ENCODE measurements at places on chromosomes 13 and 19.

DNA sequence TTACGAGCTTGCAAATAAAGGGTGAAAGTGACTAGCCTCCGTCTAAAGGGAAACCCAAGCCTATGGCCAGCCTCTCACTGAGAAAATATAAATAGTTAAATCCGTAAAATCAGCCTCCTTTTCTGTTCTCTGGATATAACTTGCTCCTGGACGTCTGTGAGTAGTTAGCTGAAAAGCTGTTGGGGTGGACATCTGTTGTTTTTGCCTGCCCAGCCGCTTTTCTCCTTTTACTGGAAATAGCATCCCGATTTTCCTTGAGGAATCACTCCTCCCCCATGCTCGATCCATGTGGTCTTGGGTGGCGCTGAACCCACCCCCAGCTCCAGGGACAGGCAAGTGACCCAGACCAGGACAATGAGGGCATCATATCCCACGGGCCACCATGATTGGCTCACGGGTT, 291.5 kb upstream of the ZNF507 start:
- no peak for DNase-seq

- DNase-seq, result no peak
Observed at GRCh38 chr13:28451482-28452217, 43.3 kb downstream of the FLT1 start.

DNA sequence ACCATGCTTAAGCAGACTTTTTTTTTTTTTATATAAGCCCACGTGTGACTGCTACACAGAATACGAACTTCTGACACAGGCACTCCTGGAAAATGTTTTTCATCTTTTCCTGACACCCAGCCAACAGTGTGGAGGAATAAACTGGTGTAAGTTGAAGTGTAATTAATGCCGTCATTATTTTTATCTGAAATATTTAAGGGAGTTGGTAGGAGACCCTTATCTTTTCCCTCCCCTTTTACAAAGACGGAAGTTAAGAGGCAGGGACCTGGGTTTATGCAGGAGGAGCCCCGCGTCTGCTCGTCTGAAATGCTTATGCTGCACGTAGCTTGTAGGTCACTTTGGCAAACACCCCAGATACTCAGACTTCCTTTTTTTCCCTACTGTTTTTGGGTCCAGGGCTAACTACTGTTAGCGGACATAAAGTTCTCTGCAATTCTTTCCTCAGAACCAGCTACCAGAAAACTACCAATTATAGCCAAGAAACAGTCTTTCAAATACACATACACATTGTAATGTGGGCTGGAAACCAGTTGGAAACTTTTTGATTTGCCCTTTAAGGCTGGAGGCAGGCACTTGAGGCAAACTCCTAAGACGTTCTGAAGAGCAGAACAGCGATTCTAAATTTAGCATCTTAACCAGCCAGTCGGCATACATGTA, 50.8 kb downstream of the EFNB2 start:
- DNase-seq, result no peak

GRCh38 chr13:102897371-102898138, 51.7 kb downstream of the ERCC5 start:
- no peak for DNase-seq

DNA sequence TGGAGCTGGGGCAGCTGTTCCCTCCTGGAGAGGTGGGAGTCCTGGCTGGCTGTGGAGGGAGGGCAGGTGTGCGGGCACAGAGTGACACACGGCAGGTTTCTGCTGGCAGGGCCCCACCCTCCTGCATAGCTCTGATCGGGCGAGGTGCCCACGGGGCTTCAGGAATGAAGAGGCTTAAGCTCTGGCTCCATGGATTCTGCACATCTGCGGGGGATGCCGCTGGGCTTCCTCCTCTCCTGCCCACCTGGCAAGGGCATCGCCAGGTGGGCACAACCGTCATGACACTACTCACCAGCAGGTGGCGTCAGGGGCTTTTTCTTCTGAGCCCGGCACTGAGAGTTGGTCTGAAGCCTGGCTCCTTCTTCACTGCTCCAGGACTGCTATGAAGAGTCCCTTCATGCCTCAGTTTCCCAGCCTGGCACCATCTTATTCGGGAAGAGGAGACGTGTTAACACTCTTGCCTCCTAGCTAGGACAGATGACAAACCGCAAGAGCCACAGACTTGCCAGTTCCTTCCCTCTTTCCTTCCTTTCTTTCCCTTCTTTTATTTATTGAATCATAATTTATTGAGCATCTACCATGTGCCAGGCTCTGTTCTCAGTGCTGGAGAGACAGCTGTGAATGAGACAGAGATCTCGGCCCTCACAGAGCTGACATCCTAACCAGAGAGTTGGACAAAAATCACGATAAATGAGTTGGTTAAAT, 15.2 kb upstream of the PAK4 start:
- peak; percentile 55 for DNase-seq

DNA sequence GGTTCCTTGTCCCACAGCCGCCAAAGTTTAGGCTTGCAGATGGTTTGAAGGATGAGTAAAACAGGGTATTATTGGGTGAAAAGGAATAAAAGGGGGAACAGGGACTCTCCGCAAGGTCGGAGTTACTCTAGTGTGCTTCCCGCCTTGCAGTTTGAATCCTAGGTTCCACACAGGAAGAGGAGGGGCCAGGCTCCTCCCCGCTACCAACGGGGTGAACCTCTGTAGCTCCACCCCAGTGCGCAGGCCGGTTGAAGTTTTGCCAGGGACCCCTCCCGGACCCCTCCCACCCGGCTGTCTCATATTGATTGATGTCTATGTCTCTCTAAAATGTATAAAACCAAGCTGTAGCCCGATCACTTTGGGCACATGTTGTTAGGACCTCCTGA, 11.6 kb upstream of the GTF2F2 start:
- DNase-seq, result no peak

DNA sequence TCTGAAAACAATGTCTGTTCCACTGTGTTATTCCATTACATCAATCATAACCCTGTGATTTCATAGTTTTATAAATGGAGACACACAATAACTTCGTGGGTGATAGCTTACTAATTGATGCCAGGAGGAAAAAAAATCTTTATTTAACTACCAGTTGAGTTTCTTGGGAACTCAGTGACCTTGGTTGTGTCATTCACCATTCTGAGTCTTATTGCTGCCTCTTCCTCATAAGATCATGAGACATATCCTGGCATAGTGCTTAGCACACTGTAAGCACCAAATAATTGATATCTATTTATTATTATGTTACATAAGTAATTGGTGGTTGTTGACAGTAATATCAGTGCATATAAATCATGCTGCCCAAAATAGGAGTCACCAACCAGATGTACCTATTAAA, 39.1 kb upstream of the SIN3B start:
- no peak for DNase-seq

GRCh38 chr13:42017264-42017663, 31.2 kb upstream of the DGKH start:
- DNase-seq, result no peak

DNA sequence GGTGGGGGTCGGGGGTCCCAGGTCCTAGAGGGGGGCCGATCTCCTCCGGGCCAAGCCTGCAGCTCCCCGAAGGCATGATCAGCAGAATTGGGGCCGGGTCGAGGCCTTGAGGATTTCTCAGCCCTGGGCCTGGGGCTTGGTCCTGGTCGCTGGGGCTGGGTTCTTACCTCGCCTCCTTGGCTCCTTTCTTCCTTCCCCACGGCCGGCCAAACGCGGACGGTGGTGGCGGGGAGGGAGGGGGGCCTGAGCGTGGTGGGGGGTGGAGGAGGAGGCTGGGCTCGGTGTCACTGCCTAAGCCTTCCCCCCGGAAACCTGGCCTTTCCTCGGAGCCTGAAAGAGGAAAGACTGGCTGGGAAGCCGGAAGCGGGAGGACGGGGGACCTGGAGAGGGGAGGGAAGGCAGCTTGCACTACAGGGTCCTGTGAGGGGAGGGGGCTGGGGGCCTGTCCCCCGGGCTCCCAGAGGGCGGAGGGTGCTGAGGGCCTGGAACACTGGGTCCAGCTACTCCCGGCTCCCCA, at the start of gene ZNF579:
ZNF579 (minus strand) TSS at position 221 of the 517 bp plus-strand sequence. CDS start 1,209 bp downstream, outside the sequence.
- DNase-seq, result peak; percentile 83

DNA sequence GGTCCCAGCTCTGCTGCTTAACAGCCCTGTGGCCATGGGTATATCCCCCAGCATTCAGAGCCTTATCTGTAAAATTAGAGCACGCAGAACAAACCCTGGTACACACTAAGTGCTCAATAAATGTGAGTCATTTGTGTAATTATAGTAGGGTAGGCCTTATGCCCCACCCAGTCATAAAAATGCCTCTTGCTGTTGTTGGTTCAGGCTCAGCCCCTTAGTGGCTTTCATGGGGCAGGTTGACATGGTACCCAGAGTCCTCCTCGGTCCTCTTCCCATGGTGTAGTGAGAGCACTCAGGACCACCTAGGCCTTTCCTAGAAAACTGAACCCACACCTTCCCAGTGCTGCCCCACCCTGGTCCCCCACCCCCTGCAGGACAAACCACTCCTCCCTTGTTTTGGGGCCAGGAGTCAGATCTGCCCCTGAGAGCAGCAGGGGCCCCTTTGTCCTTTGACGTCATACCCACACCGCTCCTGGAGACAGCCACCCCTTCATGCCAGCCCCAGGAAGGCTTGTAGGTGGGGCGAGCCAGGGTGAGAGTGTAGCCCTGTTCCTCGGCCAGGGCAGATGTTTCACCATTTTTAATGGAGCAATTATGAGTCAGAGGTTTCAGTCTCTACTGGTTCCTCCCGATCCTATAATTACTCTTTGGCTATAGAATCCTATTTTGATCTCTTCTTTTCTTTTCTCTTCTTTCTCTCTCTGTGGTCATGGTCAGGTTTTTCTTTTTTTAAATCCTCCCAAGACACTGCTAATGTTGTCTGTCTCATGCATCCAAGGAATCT, 36.8 kb downstream of the ACTN4 start:
- no peak for DNase-seq

GRCh38 chr13:24221007-24221406, 60.5 kb downstream of the SPATA13 start:
- no peak for DNase-seq

DNA sequence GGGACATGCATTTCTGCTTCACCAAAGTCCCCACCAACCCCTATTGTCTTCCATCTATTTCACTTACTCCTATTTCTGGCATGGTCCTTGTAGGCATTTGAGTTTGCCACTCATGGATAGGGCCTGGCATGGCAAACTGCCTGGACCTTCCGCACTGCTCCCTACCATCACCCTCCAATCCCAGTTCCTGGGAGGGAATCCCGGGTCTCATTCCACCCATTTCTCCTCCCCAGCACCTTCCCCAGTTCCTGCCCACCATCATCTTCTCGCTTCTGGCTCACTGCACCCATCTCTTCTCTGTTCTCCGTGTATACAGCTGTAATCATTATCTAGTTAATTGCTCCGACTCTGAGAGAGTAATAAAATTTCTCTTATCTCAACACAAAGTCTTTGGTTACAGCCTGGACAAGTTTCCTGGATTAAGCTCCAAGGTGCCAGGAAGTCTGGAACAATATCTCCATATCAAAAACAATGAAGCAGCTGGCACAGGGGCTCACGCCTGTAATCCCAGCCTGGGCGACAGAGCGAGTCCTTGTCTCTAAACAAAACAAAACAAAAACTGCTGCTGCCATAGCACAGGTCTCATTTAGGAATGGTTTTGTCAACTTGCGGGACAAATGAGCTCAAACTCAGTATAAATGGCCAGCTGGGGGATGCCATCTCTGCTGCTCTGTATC, 17.0 kb upstream of the COX7A1 start:
- DNase-seq, result no peak

DNA sequence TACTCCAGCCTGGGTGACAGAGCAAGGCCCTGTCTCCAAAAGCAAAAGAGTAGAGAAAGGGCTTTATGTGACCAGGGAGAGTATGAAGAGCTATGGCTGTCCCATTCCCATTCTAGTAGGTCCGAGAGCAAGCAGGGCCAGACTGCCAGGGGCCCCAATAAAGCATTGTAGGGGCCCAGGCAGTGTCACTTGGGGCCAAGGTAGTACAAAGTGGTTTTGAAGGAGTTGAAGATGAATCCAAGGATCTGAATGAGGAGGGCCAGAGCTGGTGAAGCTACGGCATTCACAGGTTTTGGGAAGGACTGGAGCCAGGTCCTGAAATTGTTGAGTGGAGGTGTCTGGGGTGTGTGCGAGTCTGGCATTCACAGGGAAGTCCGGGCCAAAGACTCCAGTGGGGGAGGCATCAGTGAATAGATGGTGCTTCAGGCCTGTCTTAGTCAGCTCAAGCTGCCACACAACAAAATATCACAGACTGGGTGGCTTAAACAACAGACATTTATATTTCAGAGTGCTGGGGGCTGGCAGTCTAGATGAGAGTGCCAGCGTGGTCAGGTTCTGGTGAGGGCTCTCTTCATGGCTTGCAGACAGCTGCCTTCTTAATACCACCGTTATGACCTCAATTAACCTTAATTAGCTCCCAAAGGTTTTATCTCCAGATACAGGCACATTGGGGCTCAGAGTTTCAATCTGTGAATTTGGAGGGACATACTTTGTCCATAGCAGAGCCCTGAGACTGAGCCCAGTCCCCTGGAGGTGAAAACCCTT, 9.9 kb downstream of the NACC1 start:
- no peak for DNase-seq

DNA sequence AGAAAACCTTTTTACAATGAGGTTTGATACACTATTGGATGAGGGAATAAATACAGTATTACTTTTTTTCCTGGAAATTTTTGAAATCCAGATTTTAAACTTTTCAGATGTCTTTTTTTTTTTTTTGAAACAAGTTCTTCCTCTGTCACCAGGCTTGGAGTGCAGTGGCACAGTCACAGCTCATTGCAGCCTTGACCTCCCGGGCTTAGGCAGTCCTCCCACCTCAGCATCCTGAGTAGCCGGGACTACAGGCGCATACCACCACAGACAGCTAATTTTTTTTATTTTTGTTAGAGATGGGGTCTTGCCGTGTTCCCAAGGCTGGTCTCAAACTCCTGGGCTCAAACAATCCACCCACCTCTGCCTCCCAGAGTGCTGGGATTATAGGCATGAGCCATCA, 96.8 kb downstream of the RNF17 start:
- DNase-seq, result no peak

DNA sequence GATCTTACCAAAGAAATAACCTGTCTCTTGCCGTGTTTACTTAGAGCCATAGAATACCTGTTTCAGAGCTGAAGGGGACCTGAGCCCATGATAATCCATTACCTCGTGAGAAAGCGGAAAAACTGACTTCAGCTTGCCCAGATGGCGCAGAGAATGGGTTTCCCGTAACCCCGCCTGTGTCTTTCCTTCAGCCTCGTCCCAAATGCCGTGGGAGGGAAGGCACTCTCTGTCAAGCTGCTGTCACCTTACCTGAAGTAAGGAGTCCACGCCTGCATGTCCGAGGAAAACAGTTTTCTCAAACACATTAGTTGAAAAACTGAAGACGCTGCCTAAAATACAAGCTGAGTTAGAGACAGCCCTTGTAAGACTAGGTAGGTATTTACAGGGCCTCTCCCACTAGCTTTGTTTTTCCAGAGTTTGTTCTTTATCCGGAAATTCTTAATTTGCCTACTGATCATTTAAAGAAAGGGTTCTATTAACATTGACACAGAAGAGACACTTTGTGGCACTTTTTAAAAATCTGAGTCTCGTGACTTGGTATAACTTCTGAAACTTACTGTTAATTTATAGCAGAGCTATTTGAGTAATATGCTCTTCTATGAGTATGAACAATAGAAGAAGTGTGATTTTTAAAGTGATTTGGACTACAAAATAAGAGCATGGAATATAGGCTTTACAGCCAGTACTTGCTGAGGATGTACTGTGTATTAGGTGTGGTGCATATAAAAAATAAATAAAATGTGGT, 1.3 kb upstream of the INTS6 start:
- no peak for DNase-seq

- no peak for DNase-seq
Observed at GRCh38 chr19:46739290-46739771, 6.5 kb upstream of the FKRP start.
